Thoracic aorta (tissue), 2 donors: ENCODE measurements at places on chromosomes 3 and 15. TPM values are rescaled to one million over a fixed set of nuclear protein-coding genes. Genes with fewer than 3 reads are reported as not detected.

The ITPR1 gene
- total RNA-seq, result 283 TPM

The KNL1 gene
- total RNA-seq, result 11.4 TPM

The SLC12A8 gene
- total RNA-seq, result 3.0 TPM

The MNS1 gene
- 2.3 TPM for total RNA-seq

The RTP4 gene
- 0.63 TPM for total RNA-seq

- no peaks in the 10 kb centered on the region for H3K27me3 ChIP-seq
- H3K27ac ChIP-seq, result no peak overlapping the region
- no peaks in the 10 kb centered on the region for H3K4me1 ChIP-seq
- H3K36me3 ChIP-seq, result no peaks in the 10 kb centered on the region
- DNase-seq, result no peak
These were observed 496.6 kb upstream of the NAALADL2 start for GRCh38 chr3:174362556-174362955.

- H3K4me1 ChIP-seq, result no peaks in the 10 kb centered on the region
- no peaks in the 10 kb centered on the region for H3K27me3 ChIP-seq
- no peaks in the 10 kb centered on the region for H3K36me3 ChIP-seq
- DNase-seq, result no peak
- no peak overlapping the region for H3K4me3 ChIP-seq
- H3K27ac ChIP-seq, result no peak overlapping the region
These were observed 31.0 kb downstream of the FGD5 start for GRCh38 chr3:14849638-14850230.

DNA sequence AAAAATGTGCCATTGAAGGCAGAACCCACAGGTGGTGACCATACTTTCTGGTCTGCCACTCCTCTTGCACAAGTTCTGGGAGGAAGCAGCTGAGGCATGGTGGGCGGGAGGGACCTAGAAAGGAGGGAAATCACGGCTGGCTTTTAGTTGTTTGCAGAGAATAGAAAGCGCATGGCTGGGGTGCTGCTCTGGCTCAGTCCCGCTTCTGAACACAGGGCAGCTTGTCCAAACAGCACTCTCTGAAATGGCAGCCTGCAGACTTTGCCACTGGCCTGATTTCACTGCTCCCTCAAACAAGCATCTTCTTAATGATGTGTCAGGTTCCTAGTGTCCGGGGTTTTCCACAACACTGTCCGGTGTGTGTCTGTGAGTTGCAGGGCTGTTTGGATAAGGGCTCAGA lies 76.7 kb downstream of the AAGAB start:
- peaks cover 20% of the 10 kb centered on the region for H3K4me1 ChIP-seq
- DNase-seq, result no peak
- H3K27ac ChIP-seq, result peak overlapping the region; percentile 36
- H3K36me3 ChIP-seq, result no peaks in the 10 kb centered on the region
- H3K27me3 ChIP-seq, result no peaks in the 10 kb centered on the region

GRCh38 chr3:32419742-32420125 lies 28.1 kb downstream of the CMTM7 start:
- H3K4me1 ChIP-seq, result peaks cover 23% of the 10 kb centered on the region
- no peak for DNase-seq
- no peak overlapping the region for H3K4me3 ChIP-seq
- no peaks in the 10 kb centered on the region for H3K27me3 ChIP-seq
- H3K36me3 ChIP-seq, result no peaks in the 10 kb centered on the region

DNA sequence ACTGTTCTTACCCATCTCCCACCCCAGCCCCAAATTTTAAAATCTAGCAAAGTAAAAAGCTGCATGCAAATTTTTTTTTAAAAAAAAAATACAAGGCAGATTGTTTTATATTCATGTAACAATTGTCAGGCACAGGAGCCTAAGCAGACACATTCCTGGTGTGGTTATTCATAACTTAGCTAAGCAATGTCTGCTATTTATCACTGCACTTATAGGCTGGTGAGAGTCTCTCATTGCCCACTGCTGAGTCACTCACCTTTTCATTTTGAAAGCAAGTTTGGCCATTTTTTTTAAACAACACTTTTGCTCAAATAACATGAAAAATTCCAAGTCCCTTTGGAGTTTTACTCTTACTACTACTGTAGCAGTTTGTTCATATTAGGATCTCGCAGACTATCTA lies 413.9 kb downstream of the RBMS3 start:
- peak overlapping the region; percentile 70 for H3K27ac ChIP-seq
- H3K4me1 ChIP-seq, result peaks cover 30% of the 10 kb centered on the region
- DNase-seq, result no peak

DNA sequence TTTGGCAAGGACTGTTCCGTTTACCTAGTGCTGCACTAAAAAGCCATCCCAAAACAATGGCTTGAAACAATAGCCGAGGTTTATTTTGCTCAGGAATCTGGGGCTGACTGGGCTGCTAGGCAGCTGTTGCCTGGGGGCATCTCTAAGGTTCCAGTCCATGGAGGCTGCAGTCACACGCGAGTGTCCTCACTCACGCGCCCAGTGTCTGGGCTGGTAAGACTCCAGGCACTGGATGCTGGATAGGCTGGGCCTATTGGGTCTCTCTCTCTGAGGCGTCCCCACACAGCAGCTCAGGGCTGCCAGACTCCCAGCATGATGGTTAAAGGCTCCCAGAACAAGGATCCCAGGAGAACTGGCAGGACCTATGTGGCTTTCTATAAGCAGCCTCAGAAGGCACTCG lies 34.2 kb downstream of the ALS2CL start:
- no peaks in the 10 kb centered on the region for H3K27me3 ChIP-seq
- no peaks in the 10 kb centered on the region for H3K4me1 ChIP-seq
- no peak overlapping the region for H3K27ac ChIP-seq
- no peaks in the 10 kb centered on the region for H3K36me3 ChIP-seq

DNA sequence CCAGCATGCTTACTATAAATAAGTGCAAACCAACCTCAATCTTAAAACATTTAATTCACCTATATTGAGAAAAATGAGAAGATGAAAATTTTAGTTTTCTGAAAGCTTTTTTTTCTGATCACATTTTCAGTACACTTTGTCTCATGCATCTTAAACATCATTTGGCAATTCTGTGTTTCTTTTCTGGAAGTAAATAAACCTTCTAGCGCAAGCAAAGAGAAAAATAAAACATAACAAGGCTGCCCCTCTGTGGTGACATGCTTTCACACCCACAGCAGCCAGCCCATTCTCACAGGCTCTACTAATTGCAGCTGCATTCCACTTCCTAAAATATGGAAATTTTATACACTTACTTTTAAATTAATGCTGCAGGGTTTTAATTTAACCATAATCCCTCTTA lies 90.1 kb downstream of the NEK10 start:
- no peaks in the 10 kb centered on the region for H3K4me1 ChIP-seq
- no peaks in the 10 kb centered on the region for H3K27me3 ChIP-seq
- no peak overlapping the region for H3K4me3 ChIP-seq
- no peaks in the 10 kb centered on the region for H3K36me3 ChIP-seq
- DNase-seq, result no peak

DNA sequence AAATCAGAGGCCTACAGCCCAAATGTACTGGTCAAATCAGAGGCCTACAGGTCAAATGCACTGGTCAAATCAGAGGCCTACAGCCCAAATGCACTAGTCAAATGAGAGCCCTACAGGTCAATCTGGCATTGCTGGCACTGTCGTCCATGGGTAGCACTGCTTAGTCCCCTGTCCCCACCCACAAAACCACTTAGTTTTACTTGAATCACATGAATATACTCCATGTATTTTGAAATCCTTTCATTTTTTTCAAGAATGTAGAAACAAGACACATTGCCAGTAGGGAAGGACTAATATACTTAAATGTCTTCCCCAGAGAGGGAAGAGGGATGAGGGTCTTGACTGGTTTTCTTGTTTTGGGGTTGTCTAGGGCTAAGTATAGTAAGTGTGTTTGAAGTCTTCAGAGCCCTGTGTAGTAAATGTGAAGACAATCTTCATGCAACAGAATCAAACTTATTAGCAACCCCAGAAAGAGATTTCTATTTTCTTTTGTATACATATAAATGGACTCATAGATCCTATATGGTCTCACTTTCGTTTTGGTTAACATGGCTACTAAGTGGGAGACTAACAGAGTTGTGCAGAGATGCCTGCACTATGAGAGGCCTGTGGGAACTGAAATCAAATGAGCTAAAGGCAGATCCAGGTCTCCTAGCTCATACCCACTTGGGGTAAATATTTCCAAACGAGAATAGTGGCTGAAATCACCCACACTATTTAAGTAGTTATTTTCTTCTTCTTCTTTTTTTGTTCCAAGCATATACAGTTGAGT lies 38.3 kb upstream of the DCUN1D1 start:
- peaks cover 27% of the 10 kb centered on the region for H3K36me3 ChIP-seq
- no peak overlapping the region for H3K27ac ChIP-seq
- no peaks in the 10 kb centered on the region for H3K4me1 ChIP-seq
- no peaks in the 10 kb centered on the region for H3K27me3 ChIP-seq

DNA sequence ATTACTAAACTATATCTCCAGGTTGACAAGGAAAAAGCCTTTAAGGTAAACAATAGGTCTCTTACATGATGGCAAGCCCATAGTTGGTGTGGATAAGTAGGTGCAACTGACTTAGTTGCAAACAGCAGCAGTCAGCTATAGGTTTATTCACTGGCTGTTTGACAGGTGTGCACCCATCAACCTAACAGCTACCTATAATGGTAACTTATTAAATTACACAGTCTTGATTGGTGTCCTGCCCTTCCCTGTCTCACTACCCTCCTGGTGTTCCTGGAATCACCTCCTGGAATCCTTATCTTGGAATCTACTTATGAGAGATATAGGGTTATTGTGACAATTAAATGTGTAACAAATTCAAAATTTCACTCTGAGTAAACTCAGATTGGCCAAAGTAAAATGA lies 467.8 kb upstream of the UBE2E2 start:
- DNase-seq, result no peak
- H3K27me3 ChIP-seq, result no peaks in the 10 kb centered on the region
- H3K27ac ChIP-seq, result no peak overlapping the region
- H3K36me3 ChIP-seq, result no peaks in the 10 kb centered on the region

- H3K27me3 ChIP-seq, result no peaks in the 10 kb centered on the region
- no peak overlapping the region for H3K27ac ChIP-seq
- no peaks in the 10 kb centered on the region for H3K36me3 ChIP-seq
- no peak for DNase-seq
These were observed 91.5 kb upstream of the TNFAIP8L3 start for GRCh38 chr15:51186181-51186705.
